ENCODE measurements at places on chromosomes 7 and 10. TPM values are rescaled to one million over a fixed set of nuclear protein-coding genes. Genes with fewer than 3 reads are reported as not detected.
A peak's percentile ranks its signal among the peaks of the same experiment; 100 is the strongest.

TAS2R3 gene
- total RNA-seq = not detected

- no peak for DNase-seq
Observed at GRCh38 chr7:46459942-46460341, 538.9 kb upstream of the IGFBP3 start.

DNA sequence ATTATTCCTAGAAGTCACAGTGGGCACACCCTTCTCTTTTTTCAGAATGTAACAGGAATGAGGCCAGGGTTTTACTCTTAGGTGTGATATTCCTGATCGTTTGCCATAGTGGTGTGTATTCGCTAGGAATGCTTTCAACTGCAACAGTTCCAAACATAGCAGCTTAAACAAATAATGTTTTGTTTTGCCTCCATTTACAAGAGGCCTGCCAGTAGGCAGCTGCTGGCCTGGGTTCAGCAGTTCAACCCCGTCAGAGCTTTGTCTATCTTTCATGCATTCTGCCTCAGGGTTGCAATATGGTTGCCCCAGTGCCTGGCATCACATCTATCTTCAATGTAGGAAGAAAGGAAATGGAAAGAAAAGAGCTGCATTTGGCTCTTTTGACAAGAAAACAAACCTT lies 21.7 kb upstream of the RET start:
- DNase-seq = no peak

DNA sequence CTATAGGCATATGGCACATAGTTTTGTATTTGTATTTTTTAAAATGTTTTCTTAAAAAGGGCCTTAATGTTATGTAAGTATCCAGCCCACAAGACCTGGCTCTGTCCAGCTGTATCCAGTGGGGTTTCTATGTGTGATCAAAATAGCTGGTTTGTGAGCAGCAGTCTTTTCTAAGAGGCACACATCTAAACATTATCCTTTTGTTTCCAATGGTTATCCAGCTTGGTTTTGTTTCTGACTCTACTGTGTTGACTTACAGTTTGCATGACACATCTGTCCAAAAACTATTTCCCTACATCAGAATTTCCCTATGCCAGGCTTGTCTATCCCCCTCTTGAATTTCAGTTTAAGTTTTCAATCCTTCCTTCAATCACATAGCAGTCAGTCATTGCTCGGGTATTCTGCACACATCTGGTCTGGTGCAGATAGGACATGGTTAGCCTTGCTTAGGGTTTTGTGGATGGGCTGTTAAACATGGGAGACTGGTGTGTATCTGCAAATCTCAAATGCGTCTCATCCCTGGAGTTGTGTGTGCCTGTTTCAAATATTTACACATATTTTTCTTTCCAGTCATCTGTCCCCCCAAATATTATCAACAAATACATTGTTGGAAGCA lies 104.2 kb downstream of the SAMD9 start:
- no peak for DNase-seq

- DNase-seq = no peak
Observed at GRCh38 chr7:107469929-107470328, at the start of gene GPR22. GPR22 (plus strand) TSS chr7:107470057; CDS start chr7:107474061, 4,004 bp downstream.

PTPN20 gene
- total RNA-seq = not detected

- no peak for DNase-seq
Observed at GRCh38 chr7:156160811-156161210, 348.5 kb upstream of the SHH start.

DNA sequence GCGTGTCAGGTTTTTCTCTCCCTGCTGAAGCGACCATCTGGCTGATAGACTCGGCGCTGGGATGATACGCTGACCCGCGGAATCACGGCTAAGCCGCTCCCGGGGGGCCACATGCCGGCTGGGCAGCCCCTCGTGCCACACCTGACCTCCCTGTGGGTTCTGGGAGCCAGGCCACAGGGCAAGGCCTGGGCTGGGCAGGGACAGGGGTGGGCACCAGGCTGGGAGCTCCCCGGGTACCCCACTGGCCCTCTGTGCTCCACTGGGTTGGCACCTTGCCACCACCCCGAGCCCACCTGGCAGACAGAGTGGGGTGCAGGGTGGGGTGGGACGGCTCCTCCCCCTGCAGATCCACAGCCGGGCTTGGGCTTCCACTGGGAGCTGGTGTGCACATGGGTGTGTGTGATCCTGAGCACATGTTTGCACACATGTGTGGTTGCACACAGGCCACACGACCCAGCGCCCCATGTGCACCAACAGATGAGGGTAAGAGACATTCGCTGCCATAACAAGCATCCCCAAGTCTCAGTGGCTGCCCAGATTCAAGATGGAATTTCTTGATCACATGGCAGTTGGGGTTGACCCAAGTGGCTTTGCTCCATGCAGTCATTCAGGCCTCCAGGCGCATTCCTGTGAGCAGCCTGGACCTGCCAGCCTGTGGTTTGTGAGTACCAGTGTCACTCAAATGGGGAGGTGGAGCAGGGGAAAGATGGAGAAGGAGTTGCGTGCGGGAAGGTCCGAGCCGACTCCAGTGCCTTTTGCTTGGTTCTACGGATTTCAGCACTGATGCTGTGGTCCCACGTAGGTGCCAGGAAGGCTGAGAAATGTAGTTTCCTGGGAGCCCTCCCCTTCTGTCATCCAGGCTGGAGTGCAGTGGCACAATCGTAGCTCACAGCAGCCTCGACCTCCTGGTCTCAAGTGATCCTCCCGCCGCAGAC lies 79.7 kb downstream of the UNCX start:
- DNase-seq = no peak

CAV2 gene
- 224 TPM for total RNA-seq

- no peak for DNase-seq
Observed at GRCh38 chr10:35579726-35580422, 25.3 kb upstream of the GJD4 start.

DNA sequence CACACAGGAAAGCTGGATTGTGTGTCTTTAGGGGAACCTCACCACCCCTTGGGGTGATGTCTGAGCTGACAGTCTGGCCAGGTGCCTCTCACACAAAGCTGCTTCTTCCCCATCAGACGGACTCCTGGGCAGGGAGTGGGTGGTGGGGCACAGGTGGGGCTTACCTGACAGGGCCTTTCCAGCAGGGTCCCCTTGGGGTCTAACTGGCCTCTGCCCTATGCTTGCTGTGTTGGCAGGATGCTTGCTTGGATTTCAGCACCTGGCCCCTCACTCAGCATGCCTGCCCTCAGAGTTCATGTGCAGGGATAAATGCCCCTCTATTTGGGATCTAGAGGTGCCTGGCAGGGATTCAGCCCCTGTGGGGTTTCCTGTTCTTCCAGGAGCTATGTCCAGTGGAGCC lies 496.9 kb upstream of the ZMIZ1 start:
- DNase-seq = no peak

DNA sequence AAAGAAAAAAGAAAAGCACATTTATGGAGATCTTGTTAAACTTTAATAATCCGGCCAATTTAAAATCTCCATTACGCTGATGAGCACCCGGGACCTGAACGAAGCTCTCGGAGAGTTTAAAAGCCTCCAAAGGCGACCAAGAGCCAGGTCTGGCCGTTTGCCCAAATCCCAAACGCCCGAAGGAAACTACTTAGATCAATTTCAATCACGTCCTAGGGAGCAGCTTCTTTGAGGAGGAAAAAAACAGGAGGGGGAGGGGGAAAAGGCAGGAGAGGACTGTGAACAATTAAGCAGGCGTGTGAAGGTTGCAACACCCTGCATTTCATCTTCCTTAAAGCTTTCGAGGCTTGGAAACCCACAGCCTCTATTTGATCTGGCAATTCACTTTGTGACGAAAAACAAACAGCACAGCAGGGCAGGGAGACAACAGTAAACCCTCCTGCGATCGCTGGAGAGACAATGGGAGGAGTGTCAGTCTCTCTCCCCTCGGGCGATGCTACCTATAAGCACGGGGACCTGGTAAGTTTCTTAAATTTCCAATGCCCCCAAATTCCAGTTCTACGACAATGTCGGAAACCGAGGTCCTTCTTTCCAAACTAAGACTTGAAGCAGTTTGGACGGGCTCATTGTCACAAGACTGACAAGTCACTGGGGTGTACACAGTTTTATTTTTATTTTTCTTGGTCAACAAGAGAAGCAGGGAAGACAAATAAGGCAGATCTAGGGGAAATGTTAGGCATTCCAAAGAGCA lies 1.2 kb downstream of the KLF6 start:
- DNase-seq = peak; percentile 57

DNA sequence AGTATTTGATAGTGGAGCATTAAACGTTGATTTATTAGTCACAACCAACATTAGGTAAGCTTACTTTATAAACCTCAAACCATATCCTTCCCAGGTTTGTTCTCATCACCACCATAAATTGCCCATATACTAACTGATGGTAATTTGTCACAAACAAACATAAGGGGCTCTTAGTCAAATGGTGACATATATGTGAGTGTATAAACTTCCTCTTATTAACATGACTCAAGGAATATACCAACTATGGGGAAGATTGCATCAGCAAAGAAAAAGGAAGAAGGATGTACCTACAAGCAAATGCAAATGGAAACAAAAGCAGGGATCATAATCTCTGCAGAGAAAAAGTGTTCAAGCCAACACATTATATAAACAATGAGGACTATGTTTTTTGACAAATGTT lies 418.2 kb upstream of the AKR1E2 start:
- DNase-seq = peak; percentile 46
